GM13977 (cell line): ENCODE measurements at places on chromosomes 1 and 21.
A peak's percentile ranks its signal among the peaks of the same experiment; 100 is the strongest.

- no peak for DNase-seq
Measured at GRCh38 chr1:159025043-159025442, 15.3 kb downstream of the IFI16 start.

DNA sequence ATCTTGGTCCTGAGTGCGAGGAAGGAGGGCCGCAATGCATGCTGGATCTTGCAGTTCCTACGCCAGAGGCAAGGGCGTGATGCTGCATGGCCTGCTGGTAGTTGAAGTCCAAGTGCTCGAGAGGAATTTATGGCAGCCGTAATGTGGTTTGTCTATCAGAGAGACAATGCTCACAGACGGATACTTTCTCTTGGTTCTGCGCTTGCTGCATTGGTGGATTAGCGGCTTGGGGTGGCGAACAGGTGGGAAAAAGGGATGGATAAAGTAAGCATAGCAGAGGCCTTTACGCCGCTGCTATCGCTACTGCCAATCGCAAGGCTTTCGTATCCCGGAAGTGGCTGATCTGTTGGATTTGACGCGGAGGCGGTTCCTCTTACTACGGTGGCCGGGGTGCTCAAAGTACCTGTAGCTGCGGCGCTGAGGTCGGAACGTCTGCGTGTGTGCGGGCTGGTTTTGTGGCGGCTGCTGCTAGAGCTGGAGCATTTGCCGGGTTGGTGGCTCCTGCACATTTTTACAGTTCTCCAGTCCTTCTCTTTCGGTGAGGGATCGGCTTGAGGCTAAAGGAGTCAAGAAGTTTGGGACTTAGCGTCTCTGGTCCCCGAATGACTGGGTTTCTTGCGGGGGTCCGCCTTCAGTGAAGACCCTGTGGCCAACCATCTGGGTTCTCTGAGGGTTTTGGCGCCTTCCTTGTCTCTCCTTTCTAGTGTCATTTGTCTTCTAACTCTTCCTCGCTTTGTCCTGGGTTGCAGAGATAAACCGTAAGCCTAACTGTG lies at the start of gene ATG4C:
Gene ATG4C (plus strand): TSS at position 397 of the 773 bp plus-strand sequence. CDS start 19,655 bp downstream, outside the sequence.
- peak; percentile 89 for DNase-seq

GRCh38 chr1:36284061-36284460 lies 22.1 kb upstream of the SH3D21 start:
- no peak for DNase-seq

DNA sequence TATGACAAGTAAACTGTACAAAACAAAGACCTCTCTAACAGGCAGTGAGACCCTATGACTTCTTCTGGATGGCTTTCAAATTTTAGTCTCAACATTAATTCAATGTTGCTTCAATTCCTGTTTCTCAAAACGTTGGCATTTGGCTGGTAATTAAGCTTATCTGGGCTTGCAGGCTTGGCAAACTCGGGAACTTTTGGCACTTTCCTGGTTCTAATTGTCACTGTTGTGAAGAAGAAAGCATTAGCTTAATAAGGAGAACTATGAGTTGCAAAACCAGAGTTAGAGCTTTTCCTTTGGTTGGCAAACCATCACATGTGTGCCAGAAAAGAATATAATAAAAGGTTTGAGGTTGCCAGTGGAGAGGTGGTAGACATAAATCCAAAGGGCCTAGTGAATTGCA lies 698.3 kb downstream of the LRRIQ3 start:
- DNase-seq: no peak

- DNase-seq: no peak
Measured at GRCh38 chr1:239098400-239099037, 287.8 kb upstream of the CHRM3 start.

DNA sequence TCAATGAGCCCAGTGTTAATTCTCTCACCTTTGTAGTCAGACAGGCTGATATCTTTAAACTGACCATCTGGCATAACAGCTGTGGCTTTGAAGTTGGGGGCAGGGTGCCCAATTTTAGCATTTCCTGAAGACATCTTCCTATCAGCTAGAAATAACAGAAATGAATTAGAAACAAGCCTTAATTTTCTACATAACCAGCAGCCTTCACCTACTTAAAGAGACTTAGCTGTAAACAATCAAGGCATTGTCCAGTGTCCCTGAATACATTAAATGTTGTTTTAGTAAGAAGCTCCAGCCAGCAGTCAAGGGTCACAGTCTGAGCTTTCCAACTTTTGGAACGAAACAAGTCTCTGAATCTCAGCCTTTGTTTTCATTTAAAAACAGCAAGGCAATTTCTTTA lies 2.8 kb downstream of the PRDX1 start:
- DNase-seq: no peak

GRCh38 chr1:85343612-85344255 lies 67.3 kb upstream of the BCL10 start:
- DNase-seq: no peak

GRCh38 chr1:24341260-24341659 lies 22.1 kb downstream of the GRHL3 start:
- DNase-seq: no peak

- DNase-seq: no peak
Measured at GRCh38 chr1:159849626-159850366, 12.7 kb downstream of the VSIG8 start.

DNA sequence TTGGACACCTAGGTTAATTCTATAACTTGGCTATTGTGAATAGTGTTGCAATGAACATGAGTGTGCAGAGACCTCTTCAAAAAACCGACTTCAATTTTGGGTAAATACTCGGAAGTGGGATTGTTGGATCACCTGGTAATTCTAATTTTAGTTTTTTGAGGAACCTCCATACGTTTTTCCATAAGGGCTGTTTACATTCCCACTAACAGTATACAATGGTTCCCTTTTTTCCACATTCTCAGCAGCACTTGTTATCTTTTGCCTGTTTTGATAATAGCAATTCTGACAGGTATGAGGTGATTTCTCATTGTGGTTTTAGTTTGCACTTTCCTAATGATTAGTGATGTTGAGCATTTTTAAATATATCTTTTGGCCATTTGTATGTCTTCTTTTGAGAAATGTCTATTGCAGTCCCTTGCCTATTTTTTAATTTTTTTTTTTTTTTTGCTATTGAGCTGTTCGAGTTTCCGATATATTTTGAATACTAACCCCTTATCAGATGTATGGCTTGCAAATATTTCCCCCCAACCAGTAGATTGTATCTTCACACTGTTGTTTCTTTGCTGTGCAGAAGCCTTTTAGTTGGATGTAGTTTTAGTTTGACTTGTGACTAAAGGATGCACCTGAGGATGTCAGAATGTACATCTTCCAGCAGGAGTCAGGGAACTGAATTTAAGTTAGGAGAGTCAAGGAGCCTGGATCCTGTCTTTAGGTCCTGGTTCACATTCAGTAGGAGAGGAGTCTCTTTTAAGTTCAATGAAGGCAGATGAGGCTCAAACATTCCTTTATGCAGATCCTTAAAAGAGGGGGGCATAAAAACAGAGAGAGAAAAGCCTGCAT lies 120.0 kb downstream of the S1PR1 start:
- no peak for DNase-seq

GRCh38 chr1:167086033-167086432 lies 4.1 kb downstream of the GPA33 start:
- DNase-seq: no peak

GRCh38 chr1:93180723-93181613 lies at the start of gene CCDC18:
Gene CCDC18, plus strand, starts transcription at chr1:93180724. Its CDS starts 2,638 bp downstream, at chr1:93183362.
- DNase-seq: peak; percentile 54
